ENCODE measurements at places on chromosomes 3 and 15.
A peak's percentile ranks its signal among the peaks of the same experiment; 100 is the strongest.

GRCh38 chr3:97001611-97002010 is 187.2 kb downstream of the EPHA6 start:
- DNase-seq, result no peak

- DNase-seq, result no peak
Measured at GRCh38 chr15:85651548-85651947, 143.2 kb downstream of the KLHL25 start.

DNA sequence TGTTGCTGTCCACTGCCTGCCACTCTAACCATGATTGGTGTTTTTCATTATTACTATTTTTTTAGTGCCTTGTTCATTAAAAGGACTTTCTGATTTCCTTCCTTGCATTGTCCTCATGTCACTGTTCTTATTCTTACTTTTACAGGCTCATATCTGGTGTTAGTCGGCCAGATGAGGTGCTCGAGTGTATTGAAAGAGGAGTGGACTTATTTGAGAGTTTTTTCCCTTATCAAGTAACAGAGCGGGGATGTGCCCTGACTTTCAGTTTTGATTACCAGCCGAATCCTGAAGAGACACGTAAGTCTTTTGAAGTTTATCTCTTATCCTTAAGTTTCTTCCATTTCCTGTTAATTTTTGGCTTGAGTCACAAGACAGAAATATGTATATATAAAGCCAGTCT is 23.2 kb downstream of the QTRT2 start:
- no peak for DNase-seq

DNA sequence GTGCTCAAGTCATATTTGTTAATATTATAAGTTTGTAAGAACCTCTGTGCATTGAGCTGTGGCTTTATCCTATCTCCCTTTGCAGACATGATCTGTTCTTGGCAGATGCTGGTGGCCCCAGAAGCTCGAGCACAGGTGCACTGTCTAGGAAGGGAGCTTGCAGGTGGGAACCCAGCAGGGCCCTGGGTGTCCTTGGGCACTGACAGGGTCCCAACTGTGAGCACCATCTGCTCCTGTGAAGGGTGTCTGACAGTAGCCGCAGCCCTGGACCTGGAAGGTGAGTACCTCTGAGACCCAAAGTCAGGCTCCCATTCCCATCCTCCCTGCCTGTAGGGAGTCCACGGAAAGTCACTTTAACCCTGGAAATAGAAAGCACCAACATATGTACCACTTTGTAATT is 2.4 kb upstream of the REC114 start:
- no peak for DNase-seq

- no peak for DNase-seq
Measured at GRCh38 chr3:180185650-180186049, 148.9 kb upstream of the PEX5L start.

DNA sequence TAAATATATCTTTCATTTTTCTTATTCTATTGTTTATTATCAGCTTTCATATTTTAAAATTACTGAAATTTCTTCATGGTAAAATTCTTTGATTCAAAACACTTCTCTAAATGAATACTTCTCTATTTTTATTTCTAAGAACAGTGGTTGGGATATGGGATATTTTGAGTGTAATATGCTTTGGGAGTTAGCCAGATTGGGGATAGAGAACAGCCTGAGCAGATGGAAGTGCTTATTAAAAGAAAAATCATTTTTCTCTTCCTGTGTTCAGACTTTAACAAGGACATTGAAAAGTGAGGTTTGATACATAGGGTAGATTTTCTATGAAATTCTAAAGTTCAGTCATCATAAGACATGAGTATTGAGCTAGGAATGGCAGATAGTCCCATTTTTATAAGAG is 84.8 kb downstream of the COL6A5 start:
- no peak for DNase-seq

DNA sequence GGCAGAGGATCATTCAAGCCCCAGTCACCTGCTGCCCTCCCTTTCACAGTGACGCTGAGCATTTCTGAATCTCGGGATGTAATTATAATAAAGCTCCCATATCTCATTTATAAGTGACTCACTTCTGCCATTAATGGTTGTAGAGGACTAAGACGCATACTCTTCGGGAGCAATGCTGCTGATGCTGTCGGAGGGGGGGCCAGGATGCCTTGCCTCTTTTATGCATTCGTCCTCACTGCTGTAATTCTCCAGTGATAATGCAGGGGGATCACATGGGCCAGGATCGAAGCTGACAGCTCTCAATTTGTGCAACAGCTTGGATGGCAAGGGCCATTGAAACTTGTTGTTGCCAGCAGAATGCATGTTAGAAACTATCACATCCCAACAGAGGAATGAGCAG is 3.1 kb downstream of the HRH1 start:
- DNase-seq, result no peak

GRCh38 chr3:167091226-167091625 is 288.9 kb downstream of the ZBBX start:
- no peak for DNase-seq

DNA sequence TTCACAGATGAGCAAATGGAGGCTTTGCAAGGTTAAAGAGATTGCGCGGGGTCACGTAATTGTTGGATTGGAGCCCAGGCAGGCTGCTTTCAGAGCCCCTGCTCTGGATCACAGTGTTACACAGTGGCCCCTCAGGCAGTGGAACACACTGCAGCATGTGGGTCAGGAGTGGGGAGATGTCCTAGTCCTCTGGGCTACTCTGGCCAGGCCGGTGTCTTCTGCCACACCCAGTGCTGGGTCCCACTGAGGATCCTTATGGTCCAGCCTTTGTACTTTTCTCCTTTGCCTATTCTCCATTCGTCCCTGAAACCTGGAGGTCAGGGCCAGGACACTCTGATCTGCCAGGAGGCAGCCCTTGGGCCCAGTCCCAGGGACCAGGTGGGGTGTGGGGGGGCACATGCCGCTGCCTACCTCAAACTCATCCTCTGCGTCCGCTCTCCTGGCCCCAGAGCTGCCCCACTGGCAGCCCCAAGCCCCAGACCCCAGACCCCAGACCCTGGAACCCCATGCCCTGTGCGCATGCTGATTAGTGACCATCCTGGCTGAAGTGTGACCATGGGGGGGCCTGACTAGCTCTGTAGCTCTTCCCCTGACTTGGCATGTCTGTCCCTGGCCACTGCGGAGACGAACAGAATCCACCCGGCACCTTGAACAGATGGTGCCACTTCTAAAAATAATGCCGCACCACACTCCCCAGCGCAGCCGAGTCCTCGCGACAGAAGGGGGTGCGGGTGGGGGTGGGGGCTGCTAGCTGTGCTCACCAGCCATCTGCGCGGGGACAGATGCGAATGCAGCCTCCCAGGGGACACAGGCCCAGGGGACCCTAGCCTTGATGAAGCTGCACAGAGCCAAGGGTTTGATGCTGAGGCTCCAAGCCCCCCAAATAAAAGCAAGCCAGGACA is 41.6 kb downstream of the ATP2B2 start:
- no peak for DNase-seq

DNA sequence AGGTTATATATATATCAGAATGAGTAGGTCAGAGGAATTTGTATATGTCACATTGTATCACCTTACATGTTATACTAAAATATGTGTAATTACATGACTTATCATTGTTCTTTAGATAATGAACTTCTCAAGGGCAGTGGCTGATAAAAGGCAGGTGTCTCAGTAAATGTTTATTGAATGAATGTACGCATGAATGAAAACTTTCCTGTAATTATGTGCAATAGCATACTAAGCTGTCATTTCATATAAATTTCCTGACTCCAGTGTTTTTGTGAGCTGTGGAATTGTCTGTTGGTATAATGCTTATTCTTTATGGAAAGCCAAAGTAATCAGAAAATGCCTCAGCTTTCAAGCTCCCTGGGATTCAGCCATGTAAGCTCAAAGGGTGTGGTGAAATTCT is 4.2 kb downstream of the TBC1D23 start:
- no peak for DNase-seq

GRCh38 chr3:183477801-183478456 is 49.5 kb upstream of the MCF2L2 start:
- no peak for DNase-seq

GRCh38 chr3:158727206-158728060 is 4.8 kb downstream of the RARRES1 start:
- DNase-seq, result peak; percentile 79

DNA sequence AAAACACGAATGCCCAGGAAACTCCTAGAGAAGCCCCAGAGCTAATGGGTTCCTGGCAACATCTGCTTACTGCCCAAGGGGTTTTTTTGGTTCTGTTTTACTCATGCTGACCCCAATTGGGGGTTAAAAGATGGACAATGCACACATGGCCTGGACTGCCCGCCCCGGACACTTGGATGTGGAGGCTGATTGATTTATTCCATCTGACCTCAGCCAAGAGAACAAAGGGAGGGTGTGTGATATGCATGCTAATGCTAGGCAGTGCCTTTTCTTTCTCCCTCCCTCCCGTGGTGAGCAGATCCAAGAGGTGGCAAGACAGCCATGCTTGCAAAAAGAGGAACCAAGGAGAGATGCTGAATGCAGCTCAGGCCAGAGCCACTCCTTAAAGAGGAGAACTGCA is 3.3 kb upstream of the LRTM1 start:
- no peak for DNase-seq

GRCh38 chr3:109852283-109852682 is 514.9 kb upstream of the DPPA4 start:
- no peak for DNase-seq

GRCh38 chr3:66186545-66186944 is 34.3 kb upstream of the SLC25A26 start:
- DNase-seq, result no peak

DNA sequence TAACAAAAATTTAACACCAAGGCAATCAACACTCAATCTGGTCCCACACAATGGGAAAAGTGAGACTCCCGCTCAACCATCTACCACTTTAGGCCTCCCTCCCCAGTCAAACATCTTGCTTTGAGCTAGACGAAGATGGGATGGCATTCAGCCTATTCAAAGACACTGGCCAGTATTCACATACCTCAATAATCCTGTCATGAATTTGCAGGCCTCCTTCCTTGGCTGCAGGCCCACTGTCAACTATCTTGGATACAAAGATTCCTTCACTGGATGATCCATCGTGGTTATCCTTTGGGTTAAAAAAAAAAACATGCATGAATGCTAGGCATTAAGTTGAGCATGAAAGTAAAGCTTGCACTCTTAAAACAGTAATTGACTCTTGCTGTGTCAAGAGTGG is 22.6 kb downstream of the PDZRN3 start:
- DNase-seq, result no peak

GRCh38 chr3:138600100-138600745 is 6.2 kb upstream of the CEP70 start:
- DNase-seq, result no peak

DNA sequence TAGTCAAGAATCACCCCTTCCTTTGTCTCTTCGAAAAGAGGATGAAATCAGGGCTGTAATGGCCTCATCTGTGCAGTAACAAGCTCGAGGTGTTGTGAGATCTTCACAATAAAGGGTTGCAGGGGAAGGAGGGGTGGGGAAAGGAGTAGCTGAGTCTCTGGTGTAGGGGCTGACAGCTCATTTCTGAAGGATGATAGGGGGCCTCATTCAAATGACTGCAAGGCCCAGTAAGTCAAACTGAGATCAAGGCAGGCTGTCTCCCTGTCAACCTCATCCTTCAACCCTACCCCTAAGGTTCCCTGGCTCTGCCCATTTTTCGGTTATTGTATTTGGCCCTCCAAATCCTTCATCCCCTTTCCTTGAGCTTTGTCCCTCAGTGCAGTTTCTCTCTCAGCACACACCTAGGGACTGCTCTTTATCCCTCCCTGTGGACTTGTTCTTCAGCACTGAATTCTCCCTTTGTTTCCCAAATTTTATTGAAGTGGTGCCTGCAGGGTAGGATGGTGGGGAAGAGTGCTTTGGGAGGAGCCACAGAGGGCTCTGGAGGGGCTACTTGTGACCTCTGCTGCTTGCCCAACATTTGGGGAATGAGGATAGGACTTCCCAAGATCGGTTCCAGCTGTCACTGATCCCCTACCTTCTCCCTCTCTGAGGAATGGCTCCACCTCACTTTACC is 38.1 kb downstream of the ZNF589 start:
- no peak for DNase-seq

DNA sequence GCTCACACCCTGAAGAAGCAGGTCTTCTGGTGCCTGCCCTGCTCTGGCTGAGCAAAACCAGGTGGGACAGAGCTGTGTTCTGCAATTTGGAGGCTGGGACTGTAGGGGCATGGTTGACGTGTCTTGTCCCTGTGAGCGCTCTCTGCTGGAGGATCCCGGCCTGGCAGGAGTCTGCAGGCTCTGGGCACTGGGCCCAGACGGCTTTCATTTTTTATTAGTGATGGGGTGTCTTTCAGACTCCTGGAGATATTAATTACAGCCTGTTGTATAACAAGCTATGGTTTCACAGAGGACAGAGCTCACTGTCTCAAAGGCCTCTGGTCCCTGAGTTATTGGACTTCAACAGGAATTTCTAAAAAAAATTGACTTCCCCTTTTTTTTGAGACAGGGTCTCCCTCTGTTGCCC is 29.5 kb upstream of the ZNF710 start:
- DNase-seq, result peak; percentile 41

- no peak for DNase-seq
Measured at GRCh38 chr3:71451060-71451459, 132.5 kb downstream of the FOXP1 start.

DNA sequence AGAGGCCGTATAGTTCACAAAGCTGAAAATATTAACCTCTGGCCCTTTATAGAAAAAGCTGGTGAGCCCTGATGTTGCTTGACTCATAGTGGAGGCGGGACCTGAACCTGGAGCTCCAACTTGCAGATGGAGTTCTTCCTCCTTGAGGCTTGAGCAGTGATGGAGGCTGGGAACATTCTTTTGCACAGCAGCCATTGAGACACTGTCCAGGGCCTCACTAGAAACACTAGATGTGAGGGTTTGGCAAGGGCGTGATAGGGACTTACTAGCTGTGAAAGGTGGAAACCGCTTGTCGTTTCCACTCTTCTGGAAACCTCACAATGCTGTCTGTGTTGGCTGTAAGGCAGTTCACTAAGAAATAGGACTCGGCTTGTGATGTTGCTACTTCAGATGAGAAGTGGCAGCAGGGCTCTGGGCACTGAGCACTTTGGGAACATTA is 12.5 kb downstream of the SMAD6 start:
- no peak for DNase-seq

DNA sequence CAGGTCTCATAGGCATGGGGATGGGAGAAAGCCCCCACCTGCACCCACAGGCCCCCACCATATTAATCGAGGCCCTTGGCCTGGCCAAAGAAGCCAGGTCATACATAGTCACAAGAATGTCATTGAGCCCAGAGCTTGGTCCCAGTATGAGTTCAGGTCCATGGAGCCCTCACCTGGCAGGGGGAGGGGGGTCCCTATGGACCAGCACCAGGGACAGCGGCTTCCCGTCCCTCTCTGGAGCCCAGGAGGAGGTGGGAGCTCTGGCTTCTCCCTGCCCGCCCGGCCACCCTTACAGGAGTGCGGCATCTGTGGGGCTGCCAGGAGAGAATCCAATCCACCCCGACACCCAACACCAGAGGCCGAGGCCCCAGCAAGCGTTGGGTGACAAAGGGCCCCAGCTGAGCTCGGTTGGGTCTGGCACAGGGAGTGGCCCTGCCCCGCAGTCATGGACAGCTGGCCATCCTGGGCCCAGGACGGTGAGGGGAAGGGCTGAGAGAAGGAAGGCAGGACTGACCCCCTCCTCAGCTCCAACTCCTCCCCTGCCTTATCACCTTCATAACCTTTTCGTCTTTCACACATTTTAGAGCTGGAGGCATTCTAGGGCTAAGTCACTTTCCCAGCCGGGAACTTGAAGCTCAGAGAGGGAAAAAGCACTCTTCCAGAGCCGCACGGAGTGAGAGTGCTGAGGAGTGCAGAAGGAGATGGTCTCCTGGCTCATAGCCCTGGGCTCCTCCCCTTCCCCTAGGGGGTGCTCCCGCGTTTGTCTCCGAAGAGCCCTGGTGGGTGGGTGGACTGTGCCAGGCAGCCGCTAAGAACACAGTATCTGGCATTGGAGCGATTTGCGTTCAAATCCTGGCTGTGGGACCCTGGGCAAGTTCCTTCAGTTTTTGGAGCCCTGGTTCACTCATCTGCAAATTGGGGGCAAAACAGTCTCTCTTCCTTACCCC is 54.6 kb downstream of the ATP2B2 start:
- no peak for DNase-seq
